ENCODE measurements at places on chromosomes 4 and X.
A peak's percentile ranks its signal among the peaks of the same experiment; 100 is the strongest.

GRCh38 chr4:76744241-76744921 lies 153.6 kb downstream of the SOWAHB start:
- DNase-seq, result peak; percentile 99

DNA sequence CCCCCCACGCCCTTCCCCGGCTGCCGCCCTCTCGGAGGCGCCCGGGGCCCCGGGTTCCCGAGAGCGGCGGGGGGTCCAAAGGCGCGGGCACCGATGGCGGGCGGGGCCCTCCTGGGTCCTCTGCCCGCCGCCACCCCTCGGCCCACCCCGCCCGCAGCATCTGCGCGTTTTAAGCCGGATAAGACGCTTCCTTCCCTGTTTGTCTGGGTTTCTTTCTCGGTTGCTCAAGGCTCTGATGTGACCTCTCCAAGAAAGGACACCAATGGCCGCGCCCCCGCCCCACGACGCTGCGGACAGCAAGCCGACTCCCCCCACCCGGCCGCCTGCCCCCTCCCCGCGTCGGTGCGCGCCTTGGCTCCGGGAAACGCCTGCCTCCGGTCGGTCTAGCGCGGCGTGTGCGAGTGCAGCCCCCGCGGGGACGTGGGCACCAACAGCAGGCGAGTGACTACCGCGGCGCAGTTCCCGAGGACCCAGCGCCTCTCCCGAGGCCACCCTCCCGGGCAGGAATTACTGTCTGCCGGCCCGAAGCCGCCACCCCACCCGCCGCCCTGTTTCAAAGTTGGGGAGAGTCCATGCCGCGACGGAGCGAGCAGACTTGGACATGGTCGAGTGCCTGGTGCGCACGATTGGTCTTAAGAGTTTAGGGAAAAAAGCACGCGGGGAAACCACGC lies 21.1 kb upstream of the HMX1 start:
- DNase-seq, result no peak

- DNase-seq, result peak; percentile 10
These were observed 24.9 kb downstream of the TKTL2 start for GRCh38 chr4:163448540-163449203.

- DNase-seq, result no peak
These were observed 59.8 kb downstream of the ANK2 start for GRCh38 chr4:113109106-113109718.

DNA sequence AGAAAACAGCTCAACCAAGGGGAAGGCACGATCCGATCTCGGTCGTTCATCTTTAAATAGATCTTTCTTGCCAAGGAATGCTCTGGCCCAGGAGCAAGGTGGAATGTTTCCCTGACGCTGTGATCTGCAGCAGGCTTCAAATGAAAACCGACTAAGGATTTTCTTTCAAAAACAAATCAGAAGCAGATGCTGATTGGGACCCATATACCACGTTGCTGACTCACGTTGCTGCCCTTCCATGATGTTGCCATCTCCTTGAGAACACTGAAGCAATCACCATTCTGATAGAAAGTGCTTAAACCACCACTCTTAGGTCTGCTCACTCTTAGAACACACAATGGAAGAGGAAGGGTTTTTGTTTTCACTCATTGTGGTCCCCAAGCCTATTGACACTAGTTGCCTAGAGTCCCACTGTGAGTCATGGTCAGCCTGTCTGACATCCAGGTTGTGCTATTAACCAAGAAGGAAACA lies 26.1 kb downstream of the LAMTOR3 start:
- peak; percentile 76 for DNase-seq

DNA sequence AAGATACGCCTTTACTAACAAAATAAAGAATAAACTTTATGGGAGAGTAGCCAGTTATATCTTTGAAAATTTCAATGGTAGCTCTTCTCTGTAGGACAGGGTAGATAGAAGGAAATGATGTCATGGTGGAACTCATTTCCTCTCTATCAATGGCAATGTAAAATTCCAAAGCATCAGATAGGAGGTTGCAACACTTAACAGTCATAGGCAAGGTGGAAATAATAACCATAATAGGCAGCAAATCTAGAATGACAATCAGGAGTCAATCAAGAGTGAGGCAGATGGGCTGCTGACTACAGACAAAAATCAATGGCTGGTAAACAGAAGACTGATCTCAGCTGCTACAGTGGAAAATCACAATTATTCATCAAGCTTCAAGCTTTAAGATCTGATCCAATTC lies 53.9 kb upstream of the TET2 start:
- peak; percentile 56 for DNase-seq

DNA sequence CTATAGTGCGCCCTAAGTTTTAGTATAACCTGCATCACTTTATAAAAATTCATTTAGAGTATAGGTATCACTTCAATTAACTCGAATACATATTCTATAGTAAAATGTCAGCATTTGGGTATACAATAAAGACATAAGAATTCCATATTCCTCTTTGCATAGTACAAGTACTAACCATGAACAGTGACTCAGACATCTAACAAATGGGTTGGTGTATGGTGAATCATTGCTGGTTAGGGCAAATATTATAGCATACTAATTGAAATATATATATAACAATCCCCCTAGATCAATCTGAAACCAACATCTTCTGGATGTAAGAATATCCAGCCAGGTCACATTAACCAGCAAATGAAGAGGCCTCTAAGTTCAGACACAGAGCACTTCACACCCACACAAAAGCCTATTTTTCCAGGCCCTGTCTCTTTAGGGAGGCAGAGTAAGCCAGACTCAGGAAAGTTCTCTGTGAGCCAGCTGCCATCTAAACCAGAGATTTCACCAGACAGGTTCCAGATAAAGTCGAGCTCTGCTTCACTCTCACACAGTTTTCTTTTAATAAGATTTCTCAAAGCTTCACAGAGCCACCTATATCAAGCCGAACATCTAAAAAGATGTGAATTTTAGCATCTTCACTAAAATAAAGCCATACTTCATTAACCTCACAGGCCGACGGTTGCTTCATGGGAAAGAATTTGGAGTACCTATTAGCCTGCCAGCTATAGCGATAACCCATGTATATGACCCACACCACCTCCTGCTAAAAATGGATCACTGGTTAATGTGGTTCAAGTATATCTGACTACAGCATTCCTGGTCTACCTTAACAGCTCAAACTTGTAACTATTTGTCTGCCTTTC lies 200.0 kb upstream of the FTHL17 start:
- DNase-seq, result peak; percentile 26

- DNase-seq, result no peak
These were observed 12.2 kb upstream of the CDK16 start for GRCh38 chrX:47206316-47206715.

GRCh38 chr4:60605646-60606354 lies 594.3 kb upstream of the ADGRL3 start:
- DNase-seq, result peak; percentile 76

GRCh38 chr4:6038711-6039110 lies 20.5 kb upstream of the C4orf50 start:
- no peak for DNase-seq

GRCh38 chr4:48949086-48949485 lies 37.0 kb upstream of the CWH43 start:
- no peak for DNase-seq

DNA sequence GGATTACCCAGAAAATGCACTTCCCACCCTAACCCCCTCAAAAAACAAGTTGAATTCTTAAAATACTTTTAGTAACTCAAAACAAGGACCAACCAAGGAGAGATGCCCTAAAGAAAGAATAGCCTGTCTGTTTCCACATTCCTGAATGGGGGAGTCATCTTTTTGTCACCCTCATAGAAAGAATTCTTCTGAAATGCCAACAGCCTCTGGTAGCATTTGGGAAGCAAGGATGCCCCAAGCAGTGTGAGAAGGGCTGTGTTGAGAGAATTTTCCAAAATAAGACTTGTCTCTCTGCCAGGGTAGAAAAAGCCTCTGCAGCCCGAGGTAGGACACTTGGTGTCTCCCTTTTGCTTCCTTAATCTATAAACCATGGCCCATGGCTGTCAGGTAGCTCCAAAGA lies 173.1 kb upstream of the VCX3A start:
- DNase-seq, result peak; percentile 0

GRCh38 chrX:2901367-2902036 lies 27.6 kb downstream of the ARSD start:
- DNase-seq, result no peak

DNA sequence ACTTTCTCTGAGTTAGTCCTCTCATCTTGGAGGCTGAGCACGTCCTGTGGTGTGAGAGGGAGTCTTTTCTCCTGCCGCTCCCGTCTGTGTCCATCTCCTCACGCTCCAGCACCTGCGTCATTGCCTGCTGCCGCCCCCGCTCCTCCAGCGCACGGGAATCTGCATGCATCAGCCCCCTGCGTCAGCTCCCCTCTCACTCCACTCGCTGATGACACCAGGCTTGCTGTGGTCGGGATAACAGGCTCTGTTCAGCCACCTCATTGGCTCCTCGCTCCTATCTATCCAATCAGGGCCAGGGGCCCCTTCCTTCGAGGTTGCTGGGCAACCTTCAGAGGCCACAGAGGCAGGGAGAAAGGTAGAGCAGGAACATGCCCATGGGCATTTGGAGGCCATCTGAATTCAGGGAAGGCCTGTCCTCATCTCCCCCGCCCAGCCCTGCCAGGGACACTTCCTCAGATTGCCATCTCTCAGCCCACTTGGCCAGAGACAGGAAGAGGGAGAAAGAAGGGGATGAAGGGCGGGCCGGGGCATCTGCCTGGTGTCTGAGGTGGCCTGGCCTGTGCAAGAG lies 9.3 kb downstream of the ZNF185 start:
- DNase-seq, result peak; percentile 36

DNA sequence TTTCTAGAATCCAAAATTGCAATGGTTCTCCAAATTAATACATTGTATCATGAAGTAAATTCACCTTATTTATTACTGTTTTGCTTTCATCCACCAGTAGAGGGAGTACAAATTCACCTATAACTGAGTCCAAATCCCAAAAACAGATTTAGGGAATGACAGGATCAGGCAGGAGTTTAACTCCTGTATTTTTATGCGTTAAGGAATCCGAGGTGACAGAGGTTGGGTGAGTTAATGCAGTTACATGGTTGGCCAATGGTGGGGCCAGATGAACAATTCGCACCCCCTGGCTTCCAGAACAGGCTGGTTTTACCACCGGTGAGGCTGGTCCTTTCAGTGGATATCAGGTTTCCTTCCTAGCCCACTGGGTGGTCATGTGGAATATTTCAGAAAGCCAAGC lies 82.4 kb downstream of the MTNR1A start:
- peak; percentile 56 for DNase-seq

DNA sequence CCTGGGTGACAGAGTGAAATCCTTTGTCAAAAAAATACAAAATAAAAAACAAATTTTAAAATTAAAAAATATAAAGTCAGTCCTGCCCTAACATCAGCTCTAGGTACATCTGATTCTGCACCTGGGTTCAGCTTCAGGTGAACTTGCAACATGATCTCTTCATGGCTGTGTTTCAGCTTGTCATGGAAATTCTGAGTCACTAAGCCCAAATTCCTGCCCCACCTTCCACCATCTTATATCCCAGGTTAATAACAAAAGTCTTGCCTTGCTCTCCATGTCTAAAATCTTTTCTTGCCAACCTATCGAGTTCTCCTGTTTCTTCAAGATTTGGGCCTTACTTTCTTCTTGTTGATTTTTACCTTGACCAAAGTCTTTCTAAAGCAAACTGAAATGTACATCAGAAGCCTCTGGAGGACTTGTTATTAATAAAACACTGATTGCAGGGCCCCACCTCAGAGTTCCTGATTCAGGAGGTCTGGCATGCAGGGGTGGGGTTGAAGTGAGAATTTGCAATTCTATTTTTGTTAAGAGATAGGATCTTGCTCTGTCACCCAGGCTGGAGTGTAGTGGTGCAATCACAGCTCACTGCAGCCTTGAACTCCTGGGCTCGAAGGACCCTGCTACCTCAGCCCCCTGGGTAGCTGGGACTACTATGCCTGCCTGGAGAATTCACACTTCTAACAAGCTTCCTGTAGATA lies 125.8 kb upstream of the VCX3A start:
- no peak for DNase-seq

- peak; percentile 33 for DNase-seq
These were observed 8.3 kb downstream of the SLC10A6 start for GRCh38 chr4:86840858-86841257.

- DNase-seq, result no peak
These were observed 148.4 kb downstream of the ANKRD50 start for GRCh38 chr4:124564121-124564520.

GRCh38 chrX:63350465-63350877 lies 661 bp downstream of the SPIN4 start:
- DNase-seq, result peak; percentile 6

DNA sequence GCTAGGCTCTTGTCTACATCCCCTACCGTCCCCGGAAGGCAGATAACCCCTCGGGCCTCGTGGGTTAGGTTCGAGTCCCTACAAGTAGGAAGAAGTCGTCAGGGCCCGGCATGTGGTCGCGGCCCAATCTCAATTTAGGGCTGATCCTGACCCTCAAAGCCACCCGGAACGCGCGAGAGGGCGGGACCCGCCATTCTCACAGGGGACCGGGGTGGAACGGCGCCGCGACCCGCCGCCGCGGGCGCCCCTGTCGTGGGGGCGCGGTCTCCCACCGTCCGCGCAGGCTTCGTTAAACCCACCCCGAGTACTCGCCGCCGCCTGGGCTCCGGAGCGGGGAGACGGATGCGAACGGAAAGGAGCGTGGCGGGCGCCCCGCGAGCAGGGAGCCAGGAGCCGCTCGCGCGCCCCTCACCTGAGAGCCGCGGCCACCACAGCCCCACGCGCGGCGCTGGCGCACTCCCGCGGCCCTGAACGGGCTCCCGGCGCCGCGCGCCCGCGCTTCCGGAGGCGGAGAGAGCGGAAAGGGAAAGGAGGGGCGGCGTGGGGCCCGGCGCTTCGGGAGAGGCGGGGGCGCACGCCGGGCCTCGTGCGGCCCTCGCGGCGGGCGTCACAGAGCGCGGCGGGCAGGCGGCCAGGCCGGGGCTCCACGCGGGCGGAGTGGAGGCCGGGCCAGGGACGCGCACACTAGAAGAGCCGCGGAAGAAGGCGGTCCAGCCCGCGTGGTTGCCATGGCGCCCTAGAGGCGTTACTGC lies at the start of gene CFAP97:
Gene CFAP97, minus strand, starts transcription at position 515 of the 752 bp plus-strand sequence. CDS start 12,804 bp downstream, outside the sequence.
- DNase-seq, result peak; percentile 89

DNA sequence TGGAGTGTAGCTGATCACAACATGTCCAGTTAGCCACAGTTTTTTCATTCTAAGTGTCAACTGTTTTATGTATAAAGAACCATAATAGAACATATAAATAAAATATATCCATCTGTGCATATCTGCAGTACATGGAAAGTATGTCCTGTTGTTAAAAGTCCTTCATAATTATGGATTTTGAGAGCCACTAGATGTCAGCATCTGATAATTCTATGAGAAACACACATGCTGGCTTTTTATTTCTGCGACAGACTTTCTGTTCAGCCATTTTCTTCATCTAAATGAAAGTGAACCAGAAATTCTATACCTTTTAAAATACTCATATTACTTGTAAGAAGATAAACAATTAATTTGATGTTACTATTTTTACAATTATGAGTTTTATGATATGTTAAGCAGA lies 251.5 kb downstream of the GPM6A start:
- DNase-seq, result peak; percentile 30
